ENCODE measurements at places on chromosomes 3 and 15. TPM values are rescaled to one million over a fixed set of nuclear protein-coding genes. Genes with fewer than 3 reads are reported as not detected.
A peak's percentile ranks its signal among the peaks of the same experiment; 100 is the strongest.

MKRN2OS gene
- total RNA-seq, result 2.7 TPM

HIGD2B gene
- not detected for total RNA-seq

TRAK1 gene
- 35.6 TPM for total RNA-seq

SCAPER gene
- total RNA-seq, result 19.1 TPM

ANKRD63 gene
- total RNA-seq, result not detected

TRIM71 gene
- 11.1 TPM for total RNA-seq

GRCh38 chr3:148957586-148957985, 33.8 kb upstream of the GYG1 start:
- no peak for DNase-seq

GRCh38 chr3:117534138-117534537, 824.6 kb downstream of the TUSC7 start:
- no peak for DNase-seq

GRCh38 chr15:101407439-101407838, 82.1 kb downstream of the PCSK6 start:
- no peak for DNase-seq

- no peak for DNase-seq
Measured at GRCh38 chr3:191761906-191762305, 300.9 kb downstream of the PYDC2 start.

DNA sequence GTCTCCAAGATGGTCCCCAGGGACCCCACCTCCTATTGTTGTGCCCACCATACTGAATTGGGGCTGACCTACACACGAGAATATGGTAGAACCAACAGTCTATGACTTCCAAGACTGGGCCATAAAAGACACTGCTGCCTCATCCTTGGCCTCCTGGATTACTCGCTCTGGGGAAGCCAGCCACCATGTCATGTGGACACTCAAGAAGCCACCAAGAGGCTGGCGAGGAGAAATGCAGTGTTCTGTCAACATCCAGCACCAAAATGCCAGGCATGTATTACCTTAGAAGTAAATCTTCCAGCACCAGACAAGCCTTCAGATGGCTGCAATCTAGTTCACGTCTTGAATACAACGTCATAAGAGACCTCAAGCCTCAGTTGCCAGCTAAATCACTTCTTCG, 17.1 kb upstream of the TPM1 start:
- DNase-seq, result no peak

DNA sequence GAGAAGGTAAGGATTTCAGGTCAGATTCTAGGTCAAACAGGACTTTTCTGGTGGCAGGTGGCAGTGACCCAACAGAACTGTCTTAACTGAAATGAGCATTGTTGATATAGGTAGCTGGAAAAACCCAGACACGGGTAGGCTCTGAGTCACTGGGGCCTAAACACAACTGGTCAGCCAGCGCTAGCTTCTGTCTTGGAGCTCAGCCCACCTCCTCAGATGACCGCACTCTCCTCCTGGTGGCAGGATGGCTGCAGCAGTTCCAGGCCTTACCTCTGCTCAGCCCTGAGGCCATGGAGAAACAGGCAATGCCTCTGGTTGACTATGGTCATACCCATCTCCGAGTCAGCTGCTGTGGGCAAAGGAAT, 61.1 kb upstream of the GATA2 start:
- no peak for DNase-seq

- no peak for DNase-seq
Measured at GRCh38 chr3:38125305-38126120, 11.4 kb downstream of the ACAA1 start.

GRCh38 chr3:149590691-149591441, 67.0 kb downstream of the WWTR1 start:
- DNase-seq, result no peak

DNA sequence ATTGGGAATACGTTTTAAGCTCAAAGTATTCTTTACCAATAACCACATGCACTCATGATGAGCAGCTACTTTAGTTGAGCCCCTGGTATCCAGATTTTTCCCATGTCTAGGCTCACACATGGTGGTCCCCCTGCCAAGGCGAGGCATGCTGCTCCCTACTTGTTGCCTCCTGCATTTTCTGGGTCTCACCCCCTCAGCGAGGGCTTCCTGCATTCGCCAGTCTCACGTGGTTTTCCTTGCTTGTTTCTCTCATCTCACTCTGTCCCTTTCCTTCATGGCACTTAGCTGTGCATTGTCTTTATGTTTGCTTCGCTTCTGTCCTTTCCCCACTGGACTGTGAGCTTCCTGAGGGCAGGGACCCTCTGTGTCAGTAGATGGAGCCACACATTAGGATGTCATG, 99.2 kb downstream of the PDZRN3 start:
- DNase-seq, result no peak

DNA sequence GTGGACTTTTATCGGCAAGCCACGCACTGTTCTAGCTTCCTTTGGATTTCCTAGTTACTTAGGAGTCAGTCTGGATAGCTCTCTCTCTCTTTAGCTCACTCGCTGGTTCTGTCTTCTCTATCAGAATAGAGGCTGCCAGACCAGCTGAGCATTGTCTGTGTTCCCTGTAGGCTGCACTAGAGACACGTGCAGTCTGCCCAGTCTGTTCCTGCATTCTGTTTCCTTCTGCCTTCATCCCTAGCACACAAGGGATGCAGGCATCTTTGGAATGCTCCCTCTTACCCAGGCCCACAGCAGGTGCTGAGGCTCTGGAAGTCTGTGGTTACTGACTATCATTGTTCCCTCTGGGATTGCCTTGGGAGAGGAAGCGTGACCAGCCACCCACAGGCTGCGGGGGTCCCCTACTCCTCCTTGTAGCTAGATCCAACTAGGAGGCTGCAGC, 322.8 kb downstream of the ZNF621 start:
- peak; percentile 15 for DNase-seq

- DNase-seq, result no peak
Measured at GRCh38 chr3:69815970-69816369, 76.7 kb downstream of the MITF start.

Data from prostate gland (tissue), 2 donors.